ENCODE measurements at places on chromosomes 5 and 9.

DNA sequence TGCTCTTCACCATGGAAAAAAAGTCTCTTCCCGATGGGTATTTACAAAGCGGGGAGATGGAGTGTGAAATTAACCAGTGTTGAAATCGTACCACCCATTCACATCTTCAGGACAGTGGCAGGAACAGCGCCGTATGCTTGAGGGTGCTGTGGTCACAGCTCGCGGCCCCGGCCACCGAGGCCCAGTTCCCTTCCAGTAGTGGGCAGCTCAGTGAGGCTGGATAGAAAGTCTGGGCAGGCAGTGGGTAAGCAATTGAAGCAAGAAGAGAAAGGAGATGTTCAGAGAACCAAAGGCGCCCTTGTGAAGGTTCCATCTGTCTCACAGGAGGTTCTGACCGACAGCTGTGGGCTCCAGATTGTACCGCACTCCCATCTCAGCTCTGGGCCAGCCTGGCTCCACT lies 59.1 kb downstream of the SECISBP2 start:
- DNase-seq = no peak

DNA sequence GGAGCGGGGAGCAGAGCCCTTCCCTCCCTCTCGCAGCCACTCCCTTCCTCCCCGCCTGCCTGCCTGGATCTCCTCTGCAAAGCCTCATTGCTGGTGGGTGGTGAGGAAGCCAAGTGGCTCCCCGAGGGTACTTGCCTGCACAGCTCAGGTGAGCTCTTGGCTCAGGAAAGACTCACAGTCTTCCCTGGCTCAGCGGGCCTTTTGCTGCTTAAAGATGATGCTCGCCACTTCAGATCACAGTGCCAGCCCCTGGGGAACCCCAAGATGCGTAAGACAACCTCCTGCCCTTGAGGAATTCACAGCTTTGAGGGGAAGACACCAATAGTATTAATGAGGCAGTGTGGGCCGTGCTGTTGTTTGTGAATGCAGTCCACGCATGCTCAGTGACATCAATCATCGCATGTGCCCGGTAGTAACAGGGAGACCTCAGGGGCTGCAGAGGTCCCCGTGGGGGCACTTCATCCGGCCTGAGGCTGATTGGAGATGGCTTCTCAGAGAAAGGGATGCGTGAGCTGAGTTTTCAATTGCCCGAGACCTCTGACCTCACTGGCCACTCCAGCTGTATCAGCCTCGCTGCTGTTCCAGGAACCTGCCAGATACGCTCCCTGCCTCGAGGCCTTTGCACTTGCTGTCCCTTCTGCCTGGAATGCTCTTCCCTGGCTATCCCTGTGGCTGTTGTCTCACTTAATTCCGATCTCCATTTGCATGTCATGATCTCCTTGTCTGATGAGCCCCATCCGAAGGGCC lies 36.8 kb downstream of the ERGIC1 start:
- peak; percentile 71 for DNase-seq

DNA sequence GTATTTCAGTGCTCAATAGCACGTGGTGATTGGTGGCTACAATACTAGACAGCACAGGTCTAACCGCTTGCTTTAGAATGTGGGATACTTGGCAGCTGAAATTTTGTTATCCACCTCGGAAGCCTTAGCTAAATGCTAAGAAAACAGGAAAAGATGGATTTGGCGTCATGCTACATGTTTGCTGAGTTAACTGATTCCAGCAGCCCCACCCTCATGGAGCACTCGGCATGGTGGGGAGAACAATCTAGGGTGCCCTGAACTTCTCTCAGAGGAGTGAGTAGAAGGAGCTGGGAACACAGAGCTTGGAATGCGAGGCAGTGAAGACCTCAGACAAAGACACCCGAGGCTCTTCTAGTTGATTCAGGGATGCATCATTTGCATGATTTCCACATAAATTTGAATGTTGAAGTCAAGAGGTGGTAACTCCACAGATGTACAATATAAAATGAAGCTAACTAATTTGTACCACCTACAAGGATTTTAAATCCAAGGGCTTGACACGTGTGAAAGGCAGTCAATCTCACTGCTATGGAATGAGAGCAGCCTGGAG lies 145.1 kb upstream of the FSTL4 start:
- DNase-seq = no peak

DNA sequence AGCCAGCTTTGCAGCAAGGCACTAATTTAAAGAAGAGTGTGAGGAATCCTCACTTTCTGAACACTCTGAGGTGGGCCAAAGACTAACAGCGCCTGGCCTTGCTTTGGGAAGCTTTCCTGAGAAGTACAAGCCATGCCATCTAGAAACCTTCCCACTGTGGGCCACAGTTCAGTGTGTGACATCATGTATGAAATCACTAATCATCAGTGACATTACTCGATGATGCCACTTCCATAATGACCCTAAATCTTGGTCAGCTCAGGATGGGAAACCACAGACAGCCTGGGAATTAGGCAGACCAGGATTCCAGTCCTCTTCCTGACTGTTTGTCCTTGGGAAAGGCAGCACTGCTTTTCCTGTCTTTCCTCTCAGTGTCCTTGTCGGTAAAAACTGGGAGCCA lies 54.2 kb upstream of the HSPA9 start:
- no peak for DNase-seq

- DNase-seq = no peak
Measured at GRCh38 chr5:64930672-64931318, 162.1 kb downstream of the CWC27 start.

DNA sequence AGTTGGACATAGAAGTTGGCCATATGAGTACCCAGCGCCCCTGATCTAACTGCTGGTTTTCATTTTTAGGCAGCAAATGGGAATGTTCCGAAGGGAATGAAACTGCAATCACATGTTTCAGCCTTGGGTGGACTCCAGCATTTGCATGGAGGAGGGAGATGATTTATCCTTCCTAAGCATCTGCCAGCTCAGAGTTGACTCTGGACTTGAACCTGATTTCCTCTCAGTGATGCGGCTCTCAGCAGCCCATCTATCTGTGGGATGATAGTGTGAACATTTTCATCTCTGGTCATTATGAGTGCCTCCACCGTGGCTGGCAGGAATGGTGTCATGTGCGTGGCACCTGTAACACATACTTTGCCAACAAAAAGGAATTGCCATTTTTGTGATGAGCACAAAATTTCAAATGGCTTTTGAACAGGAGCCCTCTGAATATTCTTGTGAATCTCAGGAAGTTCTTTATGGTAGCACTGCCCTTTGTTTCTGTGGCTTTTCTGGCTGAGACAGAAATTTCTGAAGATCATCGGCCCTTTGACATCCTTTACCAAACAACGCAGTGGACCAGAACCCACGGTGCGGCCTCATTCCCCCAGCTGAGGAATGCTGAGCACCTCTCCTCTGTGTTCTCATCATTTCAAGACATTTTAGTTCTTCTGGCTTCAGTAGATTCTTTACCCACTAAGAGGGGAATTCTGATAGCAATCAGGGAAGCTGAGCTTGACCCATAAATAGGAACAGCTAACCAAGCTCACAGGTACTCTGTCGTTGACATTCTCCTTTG lies 28.5 kb downstream of the FUBP3 start:
- DNase-seq = no peak

GRCh38 chr5:150505816-150506215 lies 2.1 kb upstream of the NDST1 start:
- DNase-seq = no peak

DNA sequence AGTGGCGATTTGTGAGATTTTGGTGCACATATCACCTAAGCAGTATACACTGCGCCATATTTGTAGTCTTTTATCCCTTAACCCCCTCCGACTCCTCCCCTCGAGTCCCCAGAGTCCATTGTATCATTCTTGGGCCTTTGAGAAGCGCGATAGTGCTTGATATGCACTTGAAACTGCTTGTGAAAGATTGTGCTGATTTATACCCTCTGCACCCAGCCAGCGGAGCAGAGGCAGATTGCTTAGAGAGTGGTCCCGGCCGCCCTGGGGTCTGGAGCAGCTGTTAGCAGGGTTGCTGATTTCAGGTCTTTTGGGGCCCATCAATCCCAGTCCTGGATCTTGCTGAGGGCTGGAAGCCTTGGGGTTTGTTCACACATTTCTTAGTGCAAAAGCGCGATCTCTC lies 13.0 kb upstream of the FAM240B start:
- DNase-seq = no peak

- DNase-seq = no peak
Measured at GRCh38 chr5:56900858-56901578, 8.4 kb upstream of the SETD9 start.

DNA sequence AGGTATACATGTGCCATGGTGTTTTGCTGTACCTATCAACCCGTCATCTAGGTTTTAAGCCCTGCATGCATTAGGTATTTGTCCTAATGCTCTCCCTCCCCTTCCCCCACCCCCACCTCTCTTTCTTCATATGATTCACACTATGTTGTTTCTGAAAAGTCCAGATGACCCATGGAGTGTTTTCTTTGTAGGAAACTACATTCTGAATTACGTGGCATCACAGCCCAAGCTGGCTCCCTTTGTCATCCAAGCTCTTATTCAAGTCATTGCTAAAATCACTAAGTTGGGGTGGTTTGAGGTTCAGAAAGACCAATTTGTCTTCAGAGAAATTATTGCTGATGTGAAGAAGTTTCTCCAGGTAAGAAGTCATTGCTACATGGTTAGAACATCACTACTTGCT lies 30.4 kb downstream of the RANBP17 start:
- no peak for DNase-seq

GRCh38 chr5:146529984-146530383 lies 14.0 kb upstream of the GPR151 start:
- no peak for DNase-seq

DNA sequence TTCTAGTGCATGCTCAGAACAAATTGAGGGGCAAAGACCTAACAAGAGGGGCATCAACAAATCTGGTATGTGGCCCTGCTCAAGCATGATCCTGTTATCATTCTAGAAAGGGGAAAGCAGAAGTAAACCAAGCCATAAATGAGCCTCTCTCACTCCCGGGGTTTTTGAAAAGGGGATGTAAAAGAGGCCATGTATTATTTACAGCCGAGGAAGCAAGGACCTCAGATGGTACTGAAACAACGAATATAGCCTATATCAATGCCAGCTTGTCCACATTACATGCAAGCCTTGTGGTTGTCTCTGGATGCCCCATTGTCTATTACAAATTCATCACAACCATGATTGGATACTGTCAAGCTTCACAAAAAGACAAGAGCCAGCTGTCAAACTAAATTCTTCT lies 211.3 kb downstream of the DCP2 start:
- DNase-seq = no peak

- DNase-seq = no peak
Measured at GRCh38 chr5:23579566-23579965, 72.2 kb downstream of the PRDM9 start.

- no peak for DNase-seq
Measured at GRCh38 chr5:69491838-69492390, 676 bp upstream of the OCLN start.

GRCh38 chr9:123265833-123266232 lies 2.6 kb downstream of the STRBP start:
- no peak for DNase-seq

DNA sequence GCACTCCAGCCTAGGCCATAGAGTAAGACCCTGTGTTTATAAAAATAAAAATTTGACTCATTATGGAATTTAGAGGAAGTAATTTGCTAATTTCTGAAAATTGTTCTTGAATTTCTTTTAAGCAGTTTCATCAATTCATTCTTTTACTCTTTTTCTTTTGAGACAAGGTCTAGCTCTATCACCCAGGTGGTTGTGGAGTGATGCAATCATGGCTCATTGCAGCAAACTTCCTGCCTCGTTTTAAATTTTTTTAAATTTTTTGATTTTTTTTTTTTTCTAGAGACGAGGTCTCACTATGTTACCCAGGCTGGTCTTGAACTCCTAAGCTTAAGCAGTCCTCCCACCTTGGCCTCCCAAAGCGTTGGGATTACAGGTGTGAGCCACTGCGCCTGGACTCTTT lies 3.1 kb upstream of the CAMLG start:
- DNase-seq = no peak

All from keratinocyte (primary cell).